ENCODE measurements at places on chromosomes 3 and 15.

DNA sequence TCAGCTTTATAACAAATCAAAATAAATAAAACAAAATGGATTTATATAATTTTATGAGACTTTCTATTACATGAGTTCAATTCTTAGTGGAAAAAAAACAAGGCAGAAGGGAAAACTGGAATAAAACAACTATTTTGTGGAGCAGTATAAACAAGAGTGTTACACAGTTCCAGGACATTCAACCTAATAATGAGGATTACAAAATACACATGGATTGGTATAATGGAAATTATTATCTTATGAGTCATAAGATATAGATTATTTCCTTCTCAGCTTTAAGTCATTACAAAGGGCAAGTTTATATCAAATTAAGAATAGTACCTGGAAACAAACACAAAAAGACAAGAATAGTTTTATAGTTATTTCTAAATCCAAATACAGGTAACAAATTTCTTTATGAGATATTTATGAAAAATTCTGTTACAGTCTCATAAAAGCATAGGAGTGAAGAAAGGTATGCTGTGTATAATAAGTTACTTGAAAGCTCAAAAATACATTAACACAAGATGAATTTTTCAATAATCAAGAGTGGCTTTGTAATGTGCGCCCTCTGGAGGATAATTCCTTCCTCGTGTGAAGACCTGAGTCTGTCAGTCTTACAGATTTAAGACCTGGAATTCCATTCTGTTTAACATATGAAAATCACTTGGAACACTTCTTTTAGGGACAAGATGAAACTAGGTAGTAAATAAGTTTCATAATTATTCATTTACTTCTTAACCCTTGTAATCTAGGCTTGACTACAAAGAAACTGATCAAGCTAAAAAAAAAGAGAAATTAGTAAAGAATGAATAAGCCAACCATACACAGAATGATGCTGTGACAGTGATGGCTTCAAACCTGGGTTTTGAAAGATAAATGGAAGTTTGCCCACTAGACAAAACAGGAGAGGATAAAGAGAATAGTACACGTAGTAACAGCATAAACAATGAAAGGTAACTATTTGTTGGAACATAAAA lies 9.5 kb downstream of the COPS2 start:
- DNase-seq, result no peak

DNA sequence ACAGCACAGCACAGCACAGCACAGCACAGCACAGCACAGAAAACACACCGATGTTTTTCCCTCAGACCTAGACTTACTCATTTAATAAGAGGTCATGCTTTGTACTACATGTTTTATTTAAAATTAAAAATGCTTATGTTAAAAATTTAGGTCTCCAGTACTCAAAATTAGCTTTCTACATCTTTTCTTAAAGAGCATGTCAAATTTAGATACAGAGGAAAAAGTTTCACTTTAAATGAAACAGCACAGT lies 78.7 kb downstream of the CHAC1 start:
- DNase-seq, result no peak

DNA sequence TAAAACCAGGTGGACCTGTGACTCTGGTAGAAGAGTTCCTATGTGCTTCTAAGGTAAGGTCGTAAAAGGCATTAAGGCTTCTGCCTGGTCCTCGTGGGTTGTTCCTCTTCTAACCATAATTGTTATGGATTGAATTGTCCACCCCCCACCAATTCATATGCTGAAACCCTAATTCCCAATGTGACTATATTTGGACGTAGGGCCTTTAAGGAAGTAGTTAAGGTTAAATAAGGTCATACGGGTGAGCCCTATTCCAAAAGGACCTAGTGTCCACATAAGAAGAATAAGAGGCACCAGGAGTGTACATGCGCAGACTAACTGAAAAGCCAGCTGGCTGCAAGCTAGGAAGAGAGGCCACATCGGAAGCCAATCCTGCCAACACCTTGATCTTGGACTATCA lies 1.9 kb downstream of the ADPGK start:
- DNase-seq, result no peak

DNA sequence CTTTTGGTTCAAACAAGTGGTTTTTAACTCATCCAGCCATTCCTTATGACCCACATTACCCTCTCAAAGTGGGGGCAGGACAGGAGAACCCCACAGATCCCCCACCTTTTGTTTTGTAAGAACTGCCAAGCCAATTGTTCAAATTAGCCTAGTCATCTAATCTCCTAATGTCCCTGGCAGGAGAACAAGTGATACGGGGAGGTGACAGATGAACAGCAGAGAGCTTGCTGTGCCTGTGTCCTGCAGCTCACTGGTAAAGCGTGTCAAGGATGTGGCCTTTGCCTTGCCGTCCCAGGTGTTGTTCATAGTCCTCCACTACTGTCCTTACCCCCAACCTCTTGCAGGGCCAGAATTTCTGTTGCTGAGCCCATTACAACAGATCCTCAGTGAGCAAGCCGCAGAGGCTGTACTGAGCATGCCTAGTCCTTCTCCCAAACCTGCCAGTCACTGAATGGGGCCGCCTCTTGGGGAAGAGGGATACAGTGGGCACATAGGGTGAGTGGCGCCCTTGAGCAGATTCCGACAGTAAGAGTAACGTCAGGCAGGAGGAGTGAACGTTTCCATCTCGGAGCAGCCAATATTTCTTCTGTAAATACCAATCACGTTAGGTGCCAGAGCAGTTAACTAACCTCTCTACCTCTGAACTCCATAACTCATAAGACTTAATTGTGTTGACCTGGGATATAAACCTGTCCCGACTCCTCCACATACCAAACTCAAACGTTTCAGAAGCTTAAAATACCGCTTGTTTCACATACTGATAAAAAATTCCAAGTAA lies 87.4 kb downstream of the ITPR1 start:
- DNase-seq, result no peak
